Stimulated activated CD4-positive, alpha-beta T cell treated with anti-CD3 and anti-CD28 coated beads, TNF-alpha, amount 100 ng/mL, for 24 hours (primary cell): ENCODE measurements at places on chromosomes 13 and 19.

- DNase-seq, result no peak
Measured at GRCh38 chr19:54312011-54312410, 955 bp downstream of the LILRA5 start.

- no peak for DNase-seq
Measured at GRCh38 chr13:41858780-41859179, 102.1 kb downstream of the VWA8 start.

DNA sequence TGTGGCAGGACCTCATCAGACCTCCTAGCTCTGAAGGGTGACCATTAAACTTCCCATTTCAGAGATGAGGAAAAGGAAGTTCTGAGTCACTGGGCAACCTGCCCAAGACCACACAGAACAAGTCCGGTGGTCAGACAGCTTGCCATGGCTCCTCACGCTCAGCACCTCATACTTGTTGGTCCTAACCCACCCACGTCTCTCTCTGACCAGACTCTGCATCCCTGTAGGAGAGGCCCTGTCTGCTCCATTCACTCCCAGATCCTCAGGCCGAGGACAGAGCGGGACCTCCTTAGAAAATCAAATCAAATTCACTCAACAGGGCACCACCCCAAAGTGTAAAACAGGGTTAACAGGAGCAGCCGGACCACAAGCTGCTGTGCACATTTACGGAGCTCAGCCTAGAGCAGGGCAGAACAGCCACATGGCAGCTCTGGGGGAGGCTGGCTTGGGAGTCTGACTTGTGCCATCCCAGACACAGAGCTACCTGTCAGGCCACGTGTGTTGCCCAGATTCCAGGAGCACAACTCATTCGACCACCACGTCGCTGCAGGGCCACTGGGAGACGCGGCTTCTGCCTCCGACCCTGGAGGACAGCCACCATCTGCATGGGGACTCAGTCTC is 1.7 kb downstream of the MIER2 start:
- no peak for DNase-seq

DNA sequence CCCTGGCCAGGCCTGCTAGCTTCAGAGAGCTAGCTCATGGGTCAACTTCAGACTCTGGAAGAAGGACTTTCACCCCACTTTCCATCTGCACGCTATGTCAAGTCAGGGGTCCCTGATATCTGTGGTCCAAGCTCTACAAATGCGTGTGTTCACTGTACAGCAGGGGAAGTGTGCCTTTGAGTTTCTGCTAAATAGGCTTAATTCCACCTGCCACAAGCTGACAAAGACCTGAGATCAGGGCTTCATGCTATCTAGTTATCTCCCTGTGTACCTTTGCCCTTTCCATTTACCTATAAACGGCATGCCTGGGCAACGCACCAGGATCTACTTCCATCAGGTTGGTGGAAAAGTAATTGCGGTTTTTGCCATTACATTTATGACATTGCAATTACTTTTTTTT is 10.7 kb upstream of the SULT2A1 start:
- no peak for DNase-seq

DNA sequence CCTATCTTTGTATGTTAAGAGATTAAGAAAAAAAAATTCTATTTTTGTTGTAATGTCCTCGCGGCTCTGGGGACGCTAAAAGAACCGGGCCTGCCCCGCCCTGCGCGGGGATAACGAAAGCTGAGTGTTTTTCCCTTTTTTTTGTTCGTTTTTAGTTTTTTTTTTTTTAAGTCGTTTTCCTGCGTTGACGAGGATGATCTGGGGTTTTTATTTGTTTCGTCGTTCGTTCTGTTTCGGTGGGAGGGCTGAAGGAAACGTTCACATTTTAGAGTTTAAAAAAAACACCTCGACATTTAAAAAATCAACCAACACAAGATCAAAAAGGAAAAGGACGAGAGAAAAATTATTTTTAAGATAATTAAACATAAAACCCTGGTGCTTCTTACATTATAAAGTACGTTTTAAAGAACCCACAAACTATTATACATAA is 5.6 kb downstream of the LYL1 start:
- DNase-seq, result no peak

- DNase-seq, result no peak
Measured at GRCh38 chr13:76942363-76942762, 5.9 kb upstream of the ACOD1 start.

- DNase-seq, result no peak
Measured at GRCh38 chr19:41577833-41578232, 1.9 kb downstream of the CEACAM21 start.

DNA sequence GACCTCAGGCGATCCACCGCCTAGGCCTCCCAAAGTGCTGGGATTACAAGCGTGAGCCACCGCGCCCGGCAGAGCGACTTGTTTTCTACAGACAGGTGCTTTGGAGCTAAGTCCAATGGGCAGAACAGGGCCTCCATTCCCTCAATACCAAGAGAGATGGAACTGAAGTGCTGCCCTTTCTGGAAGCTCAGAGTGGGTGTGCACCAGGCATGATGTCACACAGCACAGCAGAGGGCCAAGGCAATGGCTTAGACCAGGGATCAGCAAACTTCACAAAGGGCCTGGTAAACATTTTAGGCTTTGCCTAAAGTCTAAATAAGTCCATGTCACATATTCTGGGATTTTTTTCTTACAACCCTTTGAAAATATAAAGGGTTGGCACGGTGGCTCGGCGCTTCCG is 21.3 kb downstream of the TLE6 start:
- DNase-seq, result no peak

- DNase-seq, result no peak
Measured at GRCh38 chr13:40200273-40200978, 466.0 kb downstream of the FOXO1 start.

GRCh38 chr19:16015805-16016173 is 60.5 kb upstream of the TPM4 start:
- DNase-seq, result no peak

DNA sequence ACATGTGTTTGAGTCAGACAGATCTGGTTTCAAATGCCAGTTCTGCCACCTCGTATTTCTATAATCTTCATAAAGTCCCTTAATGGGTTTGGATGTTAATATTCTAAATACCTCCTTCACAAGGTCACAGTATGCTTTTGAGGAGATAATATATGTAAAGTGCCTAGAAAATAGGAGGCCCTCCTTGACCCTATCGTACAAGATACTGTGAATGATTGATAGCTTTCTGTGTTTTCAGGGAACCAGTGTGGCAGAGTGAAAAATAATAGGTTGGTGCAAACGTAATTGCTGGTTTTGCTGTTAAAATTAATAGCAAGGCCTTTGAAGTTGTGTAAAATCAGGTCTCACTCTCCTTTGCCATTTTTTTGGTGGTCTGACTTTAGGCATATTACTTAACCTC is 77.5 kb upstream of the SCEL start:
- no peak for DNase-seq

GRCh38 chr13:64869539-64869938 is 2360.6 kb downstream of the PCDH9 start:
- DNase-seq, result no peak

DNA sequence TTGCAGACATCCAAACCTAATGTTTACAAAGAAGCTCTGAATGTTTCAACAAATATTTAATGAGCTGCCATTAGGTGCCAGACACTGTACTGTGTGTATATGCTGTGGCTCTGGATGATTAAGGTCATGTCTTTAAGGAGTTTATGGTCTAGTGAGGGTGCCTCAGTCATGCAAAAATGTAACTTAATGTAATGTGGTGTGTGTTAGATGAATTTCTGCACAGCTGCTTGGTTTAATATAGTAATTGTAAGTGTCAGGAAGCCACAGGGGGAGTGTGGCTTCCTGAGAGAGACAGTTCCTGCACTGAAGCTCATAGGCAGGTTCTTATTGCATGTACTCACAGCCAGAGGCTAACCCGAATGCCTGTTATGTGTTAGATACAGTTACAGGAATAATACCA is 43.3 kb downstream of the SPATA13 start:
- no peak for DNase-seq

- DNase-seq, result no peak
Measured at GRCh38 chr13:33287142-33287882, 1.8 kb upstream of the STARD13 start.

- DNase-seq, result no peak
Measured at GRCh38 chr13:85142351-85142927, 656.8 kb downstream of the SLITRK6 start.

- no peak for DNase-seq
Measured at GRCh38 chr19:38685666-38686529, 38.4 kb downstream of the ACTN4 start.

GRCh38 chr19:43809762-43810696 is 7.8 kb upstream of the LYPD5 start:
- no peak for DNase-seq

- DNase-seq, result peak; percentile 45
Measured at GRCh38 chr19:45676851-45677263, 8.8 kb downstream of the GIPR start.

DNA sequence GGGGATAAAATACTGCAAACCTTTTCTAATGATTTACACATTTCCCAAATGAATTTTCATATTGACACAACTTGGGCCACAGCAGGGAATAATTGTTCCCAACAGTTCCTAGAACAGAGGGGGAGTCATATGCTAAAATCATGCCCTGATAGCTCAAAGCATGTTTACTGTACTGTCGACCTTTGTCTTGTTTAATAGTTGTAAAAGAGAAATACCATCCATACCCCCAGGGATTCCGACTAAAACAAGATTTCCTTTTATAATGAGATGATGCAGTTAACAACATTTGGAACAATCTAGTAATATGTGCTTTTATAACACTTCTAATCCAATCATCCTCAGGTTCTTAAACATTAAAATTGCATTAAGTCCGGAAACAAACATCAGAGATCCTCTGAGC is 759.7 kb downstream of the OLFM4 start:
- no peak for DNase-seq

- no peak for DNase-seq
Measured at GRCh38 chr19:1244693-1245451, 3.3 kb downstream of the ATP5F1D start.

- no peak for DNase-seq
Measured at GRCh38 chr13:46341112-46341711, 45.8 kb downstream of the RUBCNL start.

DNA sequence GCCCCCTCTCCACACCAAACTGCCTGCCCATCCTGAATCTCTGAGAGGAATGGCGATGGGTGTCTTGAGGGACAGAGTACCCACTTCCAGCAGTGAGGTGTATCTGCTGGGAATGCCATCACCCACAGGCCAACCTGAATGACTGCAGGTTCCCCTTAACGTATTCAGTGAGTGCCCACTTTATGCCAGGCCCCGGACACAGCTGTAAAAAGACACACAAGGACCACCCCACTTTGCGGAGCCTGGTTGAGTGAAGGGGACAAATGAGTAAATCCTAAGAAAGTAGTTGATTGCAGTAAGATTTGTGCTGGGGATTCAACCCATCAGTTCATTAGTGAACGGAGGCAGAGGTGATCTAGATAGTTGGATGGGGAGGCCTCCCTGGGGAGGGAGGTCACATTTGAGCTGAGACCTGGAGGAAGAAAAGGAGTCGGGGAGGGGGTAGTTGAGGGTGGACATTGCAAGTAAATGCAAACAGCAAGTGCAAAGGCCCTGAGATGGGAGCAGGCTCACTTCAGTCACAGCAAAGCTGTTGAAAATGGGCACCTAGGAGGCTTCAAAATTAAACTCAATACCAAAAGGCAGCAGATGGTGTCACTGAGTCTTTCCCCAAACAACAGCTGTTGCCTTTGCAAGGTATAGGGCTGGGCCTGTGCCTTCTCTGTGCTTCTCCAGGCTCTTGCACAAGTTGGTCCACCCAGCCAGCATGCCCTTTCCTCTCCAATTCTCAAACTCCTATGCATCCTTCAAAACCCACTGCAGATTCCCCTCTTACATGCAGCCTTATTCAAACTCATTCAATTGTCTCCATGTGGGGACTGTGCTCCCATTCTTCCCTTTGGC is 4.3 kb downstream of the GDF15 start:
- no peak for DNase-seq

DNA sequence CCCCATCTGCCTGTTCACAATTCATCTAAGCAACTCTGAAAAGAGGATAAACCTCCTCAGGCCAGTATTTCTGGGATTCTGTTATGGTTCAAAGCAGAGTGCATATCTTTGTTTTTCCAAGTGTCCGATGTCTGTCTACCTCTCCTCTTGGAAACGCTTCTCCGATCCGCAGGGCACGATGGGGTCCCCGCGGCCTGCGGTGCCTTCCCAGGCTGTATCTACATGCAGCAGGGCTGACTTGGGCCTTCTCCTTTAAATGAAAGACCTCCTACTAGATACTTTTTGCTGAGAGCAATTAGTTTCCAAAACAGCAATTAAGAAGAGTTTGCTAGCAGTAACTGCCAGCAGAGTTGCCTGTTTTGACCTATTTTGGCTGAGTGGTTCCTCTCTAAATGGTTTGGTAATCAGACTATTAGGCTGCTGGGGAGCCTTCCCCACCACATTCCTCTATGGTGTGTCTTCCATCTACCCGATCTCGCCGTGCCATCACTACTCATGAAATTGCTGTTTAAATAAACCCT is 23.5 kb downstream of the COL4A2 start:
- DNase-seq, result no peak

GRCh38 chr13:71312923-71313322 is 554.1 kb downstream of the DACH1 start:
- DNase-seq, result no peak

DNA sequence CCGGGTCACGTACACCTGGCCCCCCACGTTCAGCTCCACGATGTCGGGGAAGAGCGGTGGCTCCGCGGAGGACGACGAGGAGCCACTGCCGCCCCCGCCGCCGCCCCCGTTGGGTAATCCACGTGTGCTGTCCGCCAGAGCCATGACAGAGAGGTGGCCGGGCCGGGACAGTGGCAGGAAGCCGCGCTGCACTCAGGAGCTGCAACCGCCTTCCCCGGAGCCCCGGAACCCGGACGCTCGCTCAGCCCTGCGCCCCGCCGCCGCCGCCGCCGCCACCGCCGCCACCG is 257 bp downstream of the KCTD12 start:
- no peak for DNase-seq

DNA sequence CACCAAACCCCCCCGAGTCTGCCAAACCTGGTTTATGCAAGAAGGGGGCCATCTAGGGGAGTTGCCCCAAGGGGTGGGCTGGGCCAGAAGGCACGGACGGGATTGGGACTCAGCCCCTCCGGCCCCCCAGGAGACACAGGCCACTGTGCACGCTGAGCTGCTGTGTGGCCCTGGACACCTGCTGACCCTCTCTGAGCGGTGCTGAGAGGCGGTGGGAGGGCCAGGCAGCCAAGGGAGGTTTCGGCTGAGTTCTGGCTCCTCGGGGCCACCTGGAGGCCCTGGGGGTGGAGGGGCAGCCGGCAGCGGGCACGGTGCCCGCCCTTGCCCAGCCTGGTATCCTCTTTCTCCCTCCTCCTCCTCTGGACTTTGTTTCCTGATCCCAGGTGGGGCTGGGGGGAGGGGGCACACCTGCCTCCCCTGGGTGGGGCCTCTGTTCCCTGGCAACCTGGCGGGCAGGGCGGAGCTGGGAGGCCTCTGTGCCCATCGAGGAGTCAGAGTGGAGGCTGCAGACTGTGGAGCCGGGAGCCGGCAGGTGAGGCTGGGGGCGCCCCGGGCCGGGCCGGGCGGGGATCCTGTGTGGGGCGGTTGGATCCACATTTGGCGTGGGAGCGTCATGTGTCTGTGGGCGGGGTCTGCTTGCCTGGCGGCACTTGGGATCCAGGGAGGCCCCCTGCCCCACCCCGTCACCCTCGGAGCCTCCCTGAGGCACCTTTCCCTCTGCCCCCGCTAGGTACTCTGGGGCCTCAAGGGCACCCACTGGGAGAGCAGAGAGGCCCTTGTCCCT is at the start of gene MISP:
Gene MISP, plus strand, starts transcription at position 473 of the 784 bp plus-strand sequence. CDS start 5,835 bp downstream, outside the sequence.
- DNase-seq, result no peak
